ENCODE measurements at places on chromosomes 1 and 21. TPM values are rescaled to one million over a fixed set of nuclear protein-coding genes. Genes with fewer than 3 reads are reported as not detected.

DPYD gene
- total RNA-seq: 17.6 TPM

TSSK3 gene
- not detected for total RNA-seq

TCHH gene
- not detected for total RNA-seq

OVAAL gene
- total RNA-seq: not detected

GRIK1 gene
- total RNA-seq: not detected

RGS16 gene
- total RNA-seq: 0.07 TPM

JAM2 gene
- 0.79 TPM for total RNA-seq
